CD4-positive, alpha-beta T cell treated with Interleukin-10 for 1 hour (primary cell): ENCODE measurements at places on chromosomes 3 and 15.

- DNase-seq, result no peak
These were observed 237.4 kb upstream of the NR2F2 start for GRCh38 chr15:96093063-96093462.

DNA sequence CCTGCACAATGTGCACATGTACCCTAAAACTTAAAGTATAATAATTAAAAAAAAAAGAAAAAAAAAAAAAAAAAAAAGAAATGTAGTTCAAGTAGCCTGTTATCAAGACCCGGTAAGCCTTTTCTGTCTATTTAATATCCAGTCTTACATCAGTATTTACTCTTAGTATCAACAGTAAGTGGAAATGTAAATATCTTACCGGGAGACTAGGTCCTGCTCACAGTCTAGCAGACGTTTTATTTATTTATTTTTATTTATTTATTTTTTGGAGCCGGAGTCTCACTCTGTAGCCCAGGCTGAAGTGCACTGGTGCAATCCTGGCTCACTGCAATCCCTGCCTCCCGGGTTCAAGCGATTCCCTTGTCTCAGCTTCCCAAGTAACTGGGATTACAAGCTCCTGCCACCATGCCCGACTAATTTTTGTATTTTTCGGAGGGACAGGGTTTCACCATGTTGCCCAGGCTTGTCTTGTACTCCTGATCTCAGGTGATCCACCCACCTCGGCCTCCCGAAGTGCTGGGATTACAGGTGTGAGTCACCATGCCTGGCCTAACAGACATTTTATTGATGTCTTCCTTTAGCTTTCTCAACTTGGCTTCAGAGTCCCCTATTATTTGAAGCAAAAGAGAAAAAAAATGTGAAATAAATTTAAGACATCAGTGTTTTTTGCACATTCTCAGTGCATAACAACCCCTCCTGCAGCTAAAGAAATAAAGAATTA lies 19.9 kb downstream of the C2CD4B start:
- no peak for DNase-seq

DNA sequence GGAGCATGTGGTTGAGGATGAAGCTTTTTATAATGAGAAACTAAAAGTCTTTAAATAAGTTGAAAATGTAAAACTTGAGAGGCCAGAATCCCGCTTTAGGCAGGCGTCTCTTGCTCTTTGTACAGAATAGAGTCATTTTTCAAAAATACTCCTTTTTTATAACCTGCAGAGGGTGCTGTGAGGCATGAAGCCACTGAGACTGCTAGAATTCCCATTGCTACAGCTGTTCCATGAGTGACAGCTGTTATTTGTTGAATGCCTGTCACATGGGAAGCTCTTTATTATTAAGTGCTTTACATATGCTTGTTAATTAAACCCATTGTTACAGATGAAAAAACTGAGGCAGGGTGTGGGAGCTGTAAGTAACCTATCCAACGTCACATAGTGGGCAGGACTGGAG lies 18.5 kb downstream of the MINAR1 start:
- DNase-seq, result no peak

GRCh38 chr3:155502630-155503029 lies 209.1 kb upstream of the STRIT1 start:
- no peak for DNase-seq

DNA sequence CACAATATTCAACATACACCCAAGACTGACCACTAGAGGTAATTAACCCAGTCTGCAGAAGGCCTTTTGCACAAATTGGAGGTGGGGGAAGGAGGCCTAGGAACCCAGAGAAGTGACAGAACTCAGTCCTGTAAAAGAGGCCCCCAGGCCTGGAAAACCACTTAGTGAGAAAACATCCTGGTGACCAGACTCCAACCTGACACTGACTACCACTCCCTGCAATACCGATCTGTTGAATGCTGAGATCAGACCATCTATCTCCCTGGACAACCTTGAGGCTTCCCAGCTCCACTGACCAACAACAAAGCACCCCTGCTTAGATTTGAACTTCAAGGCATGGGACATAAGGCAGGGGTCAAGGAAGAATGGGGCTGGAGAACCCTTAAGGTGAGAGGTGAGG lies 261.9 kb upstream of the WNT5A start:
- DNase-seq, result no peak

DNA sequence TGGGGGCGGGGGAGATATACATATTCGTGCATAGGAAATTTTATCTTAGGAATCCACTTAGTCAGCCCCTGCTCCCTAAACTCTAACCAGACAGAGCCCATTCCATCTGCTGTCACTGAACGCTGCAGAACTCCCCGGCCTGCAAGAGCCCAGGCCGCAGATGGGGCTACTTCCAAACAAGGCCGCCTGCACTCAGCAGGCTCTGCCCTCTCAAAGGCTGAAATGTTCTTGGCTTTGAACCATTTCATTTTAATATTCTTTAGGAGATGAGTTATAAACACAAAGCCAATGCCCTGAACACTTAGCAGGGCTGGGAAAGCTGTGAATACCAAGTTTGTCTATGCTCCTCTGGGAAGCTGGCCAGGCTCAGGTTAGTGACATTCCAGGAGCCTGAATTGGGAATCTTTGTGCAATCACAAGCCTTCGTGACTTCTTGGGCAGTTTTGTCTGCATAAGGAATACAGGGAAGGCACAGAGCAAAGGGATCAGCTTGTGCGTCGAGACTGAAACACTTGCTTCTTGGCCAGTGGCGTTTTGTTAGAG lies 65.0 kb downstream of the SYNM start:
- no peak for DNase-seq

DNA sequence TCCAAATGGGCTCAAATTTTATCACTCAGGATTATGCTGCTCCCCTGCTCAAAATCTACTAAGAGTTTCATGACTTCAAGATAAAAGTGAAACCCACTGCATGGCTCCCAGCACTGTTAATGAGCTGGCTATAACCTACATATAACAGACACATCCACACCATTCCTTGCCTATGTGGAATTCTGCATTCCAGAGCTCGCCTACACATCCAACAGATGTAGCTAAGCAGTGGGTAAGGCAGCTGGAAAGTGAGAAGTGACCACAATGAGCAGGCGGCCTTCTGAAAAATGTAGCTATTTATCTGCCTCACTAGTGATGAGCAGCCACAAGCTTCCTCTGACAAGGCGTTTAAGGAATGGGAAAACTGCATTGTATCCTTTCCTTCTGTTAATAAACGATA lies 92.0 kb upstream of the TRIM42 start:
- no peak for DNase-seq

- DNase-seq, result peak; percentile 56
These were observed 1.1 kb downstream of the HHATL start for GRCh38 chr3:42701371-42702065.

- no peak for DNase-seq
These were observed 8.9 kb downstream of the MYH15 start for GRCh38 chr3:108501535-108501934.

DNA sequence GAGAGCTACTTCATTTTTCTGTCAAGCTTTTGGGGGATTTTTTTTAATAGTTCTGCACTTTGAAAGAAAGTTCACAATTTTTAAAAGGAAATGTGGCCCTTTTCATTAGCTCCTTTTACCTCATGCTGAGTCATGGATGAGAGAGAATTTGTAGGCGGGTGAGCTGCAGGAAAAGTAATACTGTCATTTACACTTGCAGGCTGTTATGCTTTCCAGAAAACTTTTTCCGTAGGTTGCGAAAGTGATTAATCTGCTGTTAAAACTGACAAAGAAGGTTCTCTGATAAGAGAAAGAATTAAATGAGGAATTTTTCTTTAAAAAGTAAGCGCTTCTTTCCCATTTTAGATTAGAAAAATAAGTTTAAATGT lies 430.2 kb downstream of the LPP start:
- no peak for DNase-seq

DNA sequence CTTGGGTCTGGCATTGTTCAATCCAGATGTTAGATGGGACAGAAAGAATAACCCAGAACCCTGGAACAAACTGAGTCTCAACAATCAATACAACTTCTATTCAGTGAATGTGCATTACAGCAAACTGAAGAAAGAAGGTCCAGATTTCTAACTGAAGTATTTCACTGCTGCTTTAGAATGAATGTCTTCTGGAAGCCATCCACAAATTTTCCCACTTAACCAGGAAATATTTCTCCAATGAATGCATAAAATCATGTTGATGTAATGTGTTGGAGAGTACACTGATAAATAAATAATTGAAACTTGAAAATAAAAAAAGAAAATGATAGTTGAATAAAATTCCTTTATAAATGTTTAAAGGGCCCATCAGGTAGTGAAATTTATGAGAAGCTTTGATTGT lies 658.6 kb downstream of the ZBBX start:
- DNase-seq, result no peak

DNA sequence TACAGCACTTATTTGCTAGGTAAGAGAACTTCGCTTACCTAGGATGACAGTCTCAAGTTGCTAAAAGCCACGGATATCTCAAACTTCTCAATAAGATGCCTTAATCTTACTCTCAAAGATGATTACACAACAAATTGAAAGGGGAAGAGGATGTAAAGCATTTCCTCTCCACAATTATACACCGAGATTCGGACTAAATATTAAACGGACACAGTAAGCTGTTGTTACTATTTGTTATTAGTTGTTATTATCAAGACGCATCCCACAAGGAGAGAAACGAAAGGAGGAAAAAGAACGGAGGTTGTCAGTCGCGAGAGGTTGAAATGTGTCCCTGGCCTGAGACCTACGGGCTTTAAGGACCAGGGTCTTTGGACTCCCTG lies 660 bp downstream of the ZNF106 start:
- DNase-seq, result peak; percentile 15

GRCh38 chr3:189235214-189235613 lies 63.4 kb downstream of the TPRG1 start:
- no peak for DNase-seq

GRCh38 chr3:24339266-24339825 lies 155.3 kb downstream of the THRB start:
- DNase-seq, result no peak

GRCh38 chr3:155110996-155111901 lies 31.1 kb downstream of the MME start:
- no peak for DNase-seq

GRCh38 chr3:111768571-111769100 lies 90.4 kb upstream of the PHLDB2 start:
- no peak for DNase-seq

DNA sequence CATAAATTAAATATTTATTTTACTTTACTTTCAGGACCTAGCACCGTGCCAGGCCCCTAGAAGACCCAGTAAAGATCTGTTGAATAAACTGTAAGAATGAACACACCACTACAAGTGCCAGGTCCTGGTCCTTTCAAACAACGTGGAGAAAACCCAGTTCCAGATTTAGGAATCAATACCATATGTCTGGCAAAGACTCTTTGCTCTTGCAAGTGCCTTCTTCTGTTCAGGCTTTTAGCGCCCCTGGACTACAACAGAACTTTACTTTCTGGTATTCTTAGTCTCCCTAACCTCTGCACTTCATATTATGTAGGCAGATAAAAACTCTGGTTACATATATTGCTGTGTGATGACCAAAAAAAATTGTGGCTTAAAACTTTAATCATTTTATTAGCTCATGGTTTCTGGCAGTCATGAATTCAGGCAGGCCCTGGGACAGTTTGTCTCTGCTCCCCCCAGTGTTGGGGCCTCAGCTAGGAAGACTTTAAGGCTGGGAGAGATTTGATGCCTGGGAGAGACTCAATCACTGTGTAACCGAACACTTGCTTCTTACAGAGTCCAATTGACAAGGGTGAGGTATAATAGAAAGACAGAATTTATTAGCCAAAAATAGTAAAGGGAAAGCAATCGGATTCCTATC lies 2.9 kb upstream of the PSMA4 start:
- DNase-seq, result no peak

- peak; percentile 53 for DNase-seq
These were observed 1.9 kb upstream of the ALS2CL start for GRCh38 chr3:46695177-46695961.

- no peak for DNase-seq
These were observed 168.5 kb upstream of the NSMCE3 start for GRCh38 chr15:29437888-29438702.

DNA sequence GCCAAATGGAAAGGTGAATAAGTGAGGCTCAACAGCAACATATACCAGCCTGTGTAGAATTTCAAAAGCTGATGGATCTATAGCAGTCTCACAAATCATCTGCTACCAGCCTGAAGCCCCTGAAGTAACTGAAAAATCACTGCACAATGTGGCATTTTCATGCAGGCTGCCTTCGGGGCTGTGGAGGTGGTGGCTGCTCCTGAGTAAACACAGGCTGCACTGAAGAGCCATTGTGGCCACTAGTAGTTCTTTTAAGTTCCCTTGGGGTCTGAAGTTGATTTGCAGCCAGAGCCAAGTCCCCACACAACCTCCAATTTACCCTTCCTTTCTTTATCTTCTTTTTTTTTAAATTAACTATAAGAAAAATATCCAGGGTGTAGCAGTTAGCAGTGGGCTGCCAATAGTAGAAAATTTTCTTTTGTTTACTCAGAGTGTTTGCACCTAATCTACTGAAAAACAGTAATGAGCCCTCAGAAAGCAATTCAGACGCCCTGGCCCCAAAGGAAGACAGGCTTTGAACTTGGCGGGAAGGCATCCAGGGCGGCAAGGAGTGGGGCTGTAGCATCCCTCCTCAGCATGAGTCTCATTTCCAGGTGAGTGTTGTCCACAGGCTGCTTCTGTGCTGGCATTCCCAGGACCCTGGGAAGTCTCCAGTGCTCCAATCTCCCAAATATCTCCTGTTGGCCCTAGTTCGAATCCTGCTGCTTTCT lies 13.3 kb upstream of the SUSD5 start:
- no peak for DNase-seq

DNA sequence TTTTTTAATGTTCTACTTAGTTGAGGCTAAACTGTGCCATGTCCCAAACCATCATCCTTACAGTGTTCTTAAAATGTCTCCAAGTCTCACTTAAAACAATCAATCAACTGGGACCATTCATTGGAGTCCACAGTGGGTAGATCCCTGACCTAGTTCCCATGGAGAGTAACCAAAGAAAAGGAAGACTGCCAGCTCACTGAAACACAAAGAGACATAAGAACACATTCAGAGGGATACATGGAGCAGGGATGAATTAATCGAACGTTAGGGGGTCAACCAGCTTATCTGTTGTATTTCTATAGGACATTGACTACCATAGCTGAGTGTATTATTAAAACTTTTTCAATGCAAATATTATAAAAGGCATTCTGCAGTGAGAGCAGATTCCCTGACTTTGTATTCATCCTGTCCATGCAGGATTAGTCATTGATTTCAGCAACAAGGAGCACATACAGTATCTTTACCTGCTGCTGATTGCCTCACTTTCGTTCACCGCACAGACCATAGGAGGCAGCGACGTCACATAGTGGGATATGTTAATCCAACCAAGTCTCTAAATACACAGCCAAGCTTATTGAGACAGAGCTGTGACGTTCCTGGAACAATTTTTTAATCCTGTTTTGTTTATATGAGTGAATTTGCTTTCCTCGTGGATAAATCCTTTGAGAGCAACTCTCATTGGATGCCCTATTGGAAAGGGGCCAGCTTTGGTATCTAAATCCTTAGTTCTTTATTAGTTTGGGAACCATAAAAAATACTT lies 364.9 kb upstream of the RBMS3 start:
- DNase-seq, result no peak

DNA sequence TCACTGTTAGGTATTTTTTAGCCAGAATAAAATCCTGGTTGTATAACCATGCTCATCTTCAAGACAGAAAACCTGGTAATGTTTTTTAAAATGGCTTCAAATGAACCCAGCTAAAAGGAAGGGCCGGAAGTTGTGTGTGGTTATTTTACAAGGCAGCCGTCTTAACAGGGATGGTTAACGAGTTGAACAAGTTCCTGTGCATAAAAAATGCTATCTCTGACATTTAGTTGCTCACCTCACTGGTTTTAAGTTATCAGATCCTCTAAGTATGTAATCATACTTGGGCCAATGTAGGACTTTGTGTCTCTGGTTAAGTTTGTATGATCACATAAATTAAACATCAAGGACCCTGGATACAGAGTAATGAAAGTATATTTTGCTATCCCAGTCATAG lies 2.1 kb downstream of the ATP11B start:
- peak; percentile 72 for DNase-seq

GRCh38 chr15:39238443-39238842 lies 342.4 kb upstream of the THBS1 start:
- no peak for DNase-seq
